ENCODE measurements at places on chromosomes 4 and X.

GRCh38 chr4:173005912-173006633 is 162.5 kb upstream of the GALNT7 start:
- DNase-seq: no peak

DNA sequence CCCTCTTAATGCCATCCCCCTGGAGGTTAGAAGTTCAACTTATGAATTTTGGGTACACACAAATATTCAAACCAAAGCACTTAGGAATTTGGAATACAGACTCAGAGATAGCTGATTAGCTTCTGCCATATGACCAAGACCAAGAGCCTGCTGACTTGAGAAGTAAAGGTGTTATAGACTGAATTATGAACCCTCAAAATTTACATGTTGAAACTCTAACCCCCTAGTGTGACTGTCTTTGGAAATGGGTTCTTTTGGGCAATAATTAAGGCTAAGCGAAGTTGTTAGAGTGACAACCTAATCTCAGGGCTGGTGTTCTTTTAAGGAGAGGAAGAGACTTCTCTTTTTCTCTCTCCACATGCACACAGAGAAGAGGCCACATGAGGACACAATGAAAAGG is 151.2 kb downstream of the COX18 start:
- DNase-seq: no peak

DNA sequence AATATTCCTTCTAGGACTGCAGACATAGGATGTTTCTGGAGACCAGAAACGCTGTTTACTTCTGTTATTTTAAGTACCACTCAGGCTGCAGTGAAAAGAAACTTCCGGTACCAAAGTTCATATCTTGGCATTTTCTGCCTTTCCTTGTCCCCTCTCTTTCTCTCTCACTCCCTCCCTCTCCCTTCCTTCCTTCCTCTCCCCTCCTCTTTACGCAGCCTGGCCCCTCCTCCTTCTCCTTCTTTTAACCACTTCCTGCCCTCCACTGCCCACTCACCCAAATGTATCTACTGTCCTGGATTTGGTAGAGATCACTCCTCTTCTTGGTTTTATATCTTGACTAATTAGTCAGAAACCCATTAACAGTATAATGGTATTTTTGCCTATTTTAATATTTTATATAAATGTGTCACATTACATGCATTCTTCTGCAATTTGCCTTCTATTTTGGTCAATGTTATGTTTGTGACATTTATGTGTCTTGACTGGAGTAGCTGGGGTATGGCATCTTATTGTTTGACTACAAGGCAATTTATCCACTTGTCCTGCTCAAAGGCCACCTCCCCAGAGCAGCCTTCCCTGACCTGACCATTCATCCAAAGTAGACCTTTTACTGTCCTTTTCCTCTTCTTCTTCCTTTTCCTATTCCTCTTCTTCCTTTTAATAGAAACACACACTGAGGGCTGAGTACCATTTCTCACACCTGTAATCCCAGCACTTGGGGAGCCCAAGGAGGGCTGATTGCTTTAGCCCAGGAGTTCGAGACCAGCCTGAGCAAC is 56.9 kb downstream of the BCOR start:
- DNase-seq: no peak

DNA sequence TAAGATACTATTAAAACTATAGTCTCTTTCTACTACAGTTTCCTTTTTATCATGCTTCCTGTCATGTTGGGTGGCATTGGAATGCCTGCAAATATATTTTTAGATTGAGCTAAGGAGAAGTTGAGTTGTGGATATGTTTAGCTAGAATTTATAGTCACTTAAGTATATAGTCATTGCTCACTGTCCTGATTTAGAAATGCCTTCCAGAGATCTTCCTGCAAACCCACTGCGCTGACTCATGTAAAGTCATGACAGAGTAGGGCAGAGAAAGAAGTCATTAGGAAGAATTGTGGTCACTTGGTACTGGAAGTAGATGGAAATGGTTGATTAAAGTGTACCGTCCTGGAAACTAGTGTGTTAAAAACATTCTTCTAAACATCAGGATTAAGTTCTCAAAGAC is 490.3 kb upstream of the PABPC4L start:
- no peak for DNase-seq

GRCh38 chrX:150635952-150636351 is 57.2 kb upstream of the MTMR1 start:
- DNase-seq: no peak

Measured in Peyer's patch (tissue), 4 donors.